Bone marrow (tissue), 2 donors: ENCODE measurements at places on chromosomes 7 and 10.

DNA sequence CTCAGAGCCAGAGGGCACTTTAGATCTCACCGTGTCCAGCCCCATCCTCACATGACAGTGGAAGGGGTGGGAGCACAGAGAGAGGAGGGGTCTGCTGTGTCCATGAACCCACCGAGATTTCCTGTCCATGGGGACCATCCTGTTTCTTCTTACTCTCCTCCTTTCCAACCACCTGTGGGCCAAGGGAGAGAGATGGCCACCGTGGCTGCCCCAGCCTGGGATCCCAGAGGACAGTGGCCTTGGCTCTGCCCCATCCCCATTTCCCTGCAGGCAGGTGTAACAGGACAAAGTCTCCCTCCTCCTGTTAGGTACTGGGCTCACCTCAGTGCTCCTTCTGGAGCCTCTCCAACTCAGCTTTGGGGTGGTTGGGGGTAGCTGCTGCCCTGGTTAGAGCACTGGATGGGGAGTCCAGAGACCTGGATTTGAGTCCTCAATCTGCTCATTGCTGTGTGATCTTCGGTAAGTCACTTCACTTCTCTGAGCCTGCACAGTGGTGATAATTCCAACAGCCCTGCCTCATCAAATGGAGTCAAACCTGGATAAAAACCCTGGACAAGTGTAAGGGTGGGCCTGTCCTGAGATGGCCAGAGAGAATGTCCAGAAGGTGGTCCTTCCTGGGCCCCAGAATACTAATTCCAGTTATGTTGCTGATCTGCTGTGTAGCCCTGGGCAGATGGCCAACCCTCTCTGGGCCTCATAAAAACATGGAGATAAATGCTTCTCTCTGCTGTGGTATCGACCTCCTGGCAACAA is 17.8 kb upstream of the PCBD1 start:
- no peak for DNase-seq

GRCh38 chr7:149125189-149125862 is 798 bp downstream of the ZNF425 start:
- peak; percentile 2 for DNase-seq

DNA sequence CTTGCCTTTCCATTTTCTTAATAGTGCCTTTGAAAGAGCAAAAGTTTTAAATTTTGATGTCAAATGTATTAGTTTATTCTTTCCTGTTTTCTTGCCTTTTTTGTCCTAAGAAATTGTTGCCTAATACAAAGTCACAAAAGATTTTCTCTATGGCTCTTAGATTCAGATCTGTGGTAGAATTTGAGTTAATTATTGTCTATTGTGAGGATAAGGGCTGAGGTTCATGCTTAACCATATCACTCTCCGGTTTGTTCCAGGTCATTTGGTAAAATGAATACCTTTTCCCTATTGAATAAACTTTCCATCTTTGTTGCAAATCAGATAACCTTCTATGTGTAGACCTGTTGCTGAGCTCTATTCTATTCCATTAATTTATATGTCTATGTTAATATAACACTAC is 96.0 kb downstream of the NOD1 start:
- DNase-seq, result no peak

GRCh38 chr10:6757158-6757557 is 177.1 kb upstream of the PRKCQ start:
- DNase-seq, result no peak

GRCh38 chr10:17023386-17024298 is 106.0 kb downstream of the CUBN start:
- peak; percentile 94 for DNase-seq

GRCh38 chr10:60125895-60126294 is 219.5 kb upstream of the CCDC6 start:
- no peak for DNase-seq

DNA sequence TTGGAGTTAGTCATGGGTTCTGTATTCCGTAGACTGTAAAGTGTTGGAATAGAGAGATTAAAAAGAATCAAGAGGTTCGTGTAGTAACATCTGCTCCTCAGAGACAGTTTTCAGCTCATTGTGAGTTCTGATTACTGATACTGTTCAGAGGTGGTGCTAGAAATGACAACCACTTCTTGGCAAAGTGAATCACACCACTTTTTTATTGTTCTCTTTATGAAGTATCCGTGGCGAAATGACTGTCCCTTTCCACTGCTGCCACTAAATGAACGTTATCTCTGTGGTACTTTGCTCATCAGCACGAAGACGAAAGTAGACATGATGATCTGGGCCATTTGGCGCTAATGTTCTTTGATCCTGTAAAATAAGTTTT is 860 bp downstream of the RPP30 start:
- DNase-seq, result no peak

- DNase-seq, result no peak
These were observed 15.3 kb upstream of the SUN1 start for GRCh38 chr7:816751-817671.

DNA sequence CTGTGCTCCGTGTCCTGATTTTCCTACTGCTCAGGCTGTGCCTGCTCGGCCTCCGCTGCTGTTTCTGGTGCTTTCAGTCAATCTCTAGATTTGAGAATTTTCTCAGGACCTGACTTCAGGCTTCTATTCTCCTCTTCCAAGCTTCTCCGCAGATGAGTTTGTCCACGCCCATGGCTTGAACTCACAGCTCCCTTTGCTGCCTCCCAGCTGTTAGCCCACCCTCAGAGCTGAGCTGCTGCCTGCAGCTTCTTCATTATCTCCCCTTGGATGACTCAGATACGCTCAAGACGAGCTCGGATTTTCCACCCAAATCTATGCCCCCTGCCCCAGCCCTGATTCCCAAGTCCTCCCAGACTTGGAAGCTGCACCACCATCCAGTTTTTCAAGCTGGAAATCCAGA is 104.7 kb downstream of the FGFR2 start:
- no peak for DNase-seq

DNA sequence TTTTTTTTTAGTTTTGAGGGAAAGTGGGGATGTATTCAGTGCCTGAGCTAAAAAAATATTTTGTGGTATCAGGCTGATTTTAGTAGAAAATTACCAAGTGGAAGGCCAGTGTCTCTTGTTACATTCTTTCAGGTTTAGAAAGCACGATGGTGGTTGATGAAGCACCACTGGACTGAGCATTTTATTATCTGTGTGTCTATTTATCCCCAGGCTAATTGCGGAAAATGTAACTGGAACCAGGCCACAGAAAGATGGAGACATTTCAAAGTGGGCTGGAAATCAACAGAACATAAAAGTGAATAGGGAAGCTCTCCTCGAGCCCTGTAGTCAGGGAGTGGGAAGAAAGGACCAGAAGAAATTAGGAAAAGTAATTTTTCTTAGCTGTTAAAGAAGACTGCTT is 261.0 kb downstream of the STK31 start:
- DNase-seq, result no peak

DNA sequence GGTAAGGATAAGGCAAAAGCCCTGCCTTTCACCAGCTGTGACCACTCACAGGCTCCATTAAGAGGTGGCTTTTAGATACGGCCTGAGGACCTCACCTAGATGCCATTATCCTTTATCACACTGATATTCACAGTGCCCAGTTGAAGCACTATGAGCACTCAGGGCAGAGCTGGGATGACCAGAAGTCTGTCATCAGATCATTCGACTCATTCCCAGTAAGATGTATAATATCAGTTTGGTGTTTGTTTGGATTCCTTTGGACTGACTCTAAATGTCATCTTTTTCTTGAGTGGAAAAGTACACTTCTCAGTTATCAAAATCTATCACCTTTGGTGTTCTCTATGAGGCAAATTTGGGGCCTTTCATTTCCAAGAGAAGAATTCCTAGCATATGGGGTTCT is 18.7 kb downstream of the CCDC136 start:
- DNase-seq, result no peak

GRCh38 chr7:28799619-28800018 is 158.5 kb downstream of the TRIL start:
- no peak for DNase-seq

GRCh38 chr7:18768256-18768655 is 272.7 kb downstream of the HDAC9 start:
- no peak for DNase-seq

DNA sequence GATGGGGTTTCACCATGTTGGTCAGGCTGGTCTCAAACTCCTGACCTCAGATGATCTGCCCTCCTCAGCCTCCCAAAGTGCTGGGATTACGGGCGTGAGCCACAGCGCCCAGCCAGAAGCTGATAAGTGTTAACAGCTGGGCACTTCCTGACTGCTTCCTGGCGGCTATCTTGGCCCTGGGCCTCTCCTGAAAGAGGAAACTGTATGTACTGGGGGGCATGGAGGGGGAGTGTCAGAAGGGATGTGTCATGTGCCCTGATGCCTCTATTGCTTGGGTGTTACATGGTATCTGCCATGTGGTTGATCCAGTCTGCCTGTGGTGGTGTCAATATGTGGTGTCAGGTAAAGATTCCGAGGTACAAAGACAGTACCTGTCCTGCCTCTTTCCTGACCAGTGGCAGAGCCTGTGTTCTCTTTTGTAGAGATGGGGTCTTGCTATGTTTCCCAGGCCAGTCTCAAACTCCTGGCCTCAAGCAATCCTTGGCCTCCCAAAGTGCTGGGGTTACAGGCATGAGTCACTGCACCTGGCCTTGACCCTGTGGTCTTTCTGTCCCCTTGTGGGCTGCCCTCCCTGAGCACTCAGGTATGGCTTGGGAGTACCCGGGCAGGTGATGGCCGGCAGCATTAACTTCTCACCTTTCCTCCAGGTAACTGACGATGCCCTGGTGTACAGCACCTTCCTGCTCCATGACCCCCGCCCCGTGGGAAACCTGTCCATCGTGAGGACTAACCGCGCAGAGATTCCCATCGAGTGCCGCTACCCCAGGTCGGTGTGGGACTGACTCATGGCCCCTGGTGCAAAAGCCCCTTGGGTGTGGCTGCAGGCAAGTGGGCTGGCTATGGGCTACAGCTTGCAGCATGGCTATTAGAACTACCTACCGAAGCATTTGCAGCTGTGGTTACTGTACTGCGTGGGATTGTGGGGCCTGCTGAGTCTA is 4.4 kb downstream of the ZP3 start:
- DNase-seq, result peak; percentile 46

DNA sequence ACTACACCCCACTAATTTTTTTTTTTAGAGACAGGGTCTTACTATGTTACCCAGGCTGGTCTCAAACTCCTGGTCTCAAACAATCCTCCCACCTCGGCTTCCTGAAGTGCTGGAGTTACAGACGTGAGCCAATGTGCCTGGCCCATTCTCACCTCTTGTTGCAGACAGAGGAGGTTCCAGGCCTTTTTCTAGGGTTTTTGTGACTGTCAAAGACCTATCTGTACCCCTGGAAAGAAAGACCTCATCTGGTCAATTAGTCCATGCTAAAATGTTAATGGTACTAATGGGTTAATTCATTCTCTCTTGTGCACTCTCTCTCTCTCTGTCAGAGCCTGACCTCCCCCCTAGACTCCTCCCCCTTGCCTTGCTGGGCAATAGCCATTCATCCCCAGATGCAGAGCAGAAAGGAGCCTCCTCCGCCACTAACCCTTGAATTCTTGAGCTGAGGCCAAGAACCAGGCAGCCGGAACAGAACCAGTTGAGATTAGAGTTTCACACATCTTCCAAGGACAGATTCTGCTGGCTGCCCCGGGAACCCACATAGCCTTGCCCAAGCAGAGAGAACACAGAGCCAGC is 209.7 kb downstream of the SKIDA1 start:
- no peak for DNase-seq

GRCh38 chr7:22666732-22667131 is 60.3 kb upstream of the IL6 start:
- DNase-seq, result no peak

DNA sequence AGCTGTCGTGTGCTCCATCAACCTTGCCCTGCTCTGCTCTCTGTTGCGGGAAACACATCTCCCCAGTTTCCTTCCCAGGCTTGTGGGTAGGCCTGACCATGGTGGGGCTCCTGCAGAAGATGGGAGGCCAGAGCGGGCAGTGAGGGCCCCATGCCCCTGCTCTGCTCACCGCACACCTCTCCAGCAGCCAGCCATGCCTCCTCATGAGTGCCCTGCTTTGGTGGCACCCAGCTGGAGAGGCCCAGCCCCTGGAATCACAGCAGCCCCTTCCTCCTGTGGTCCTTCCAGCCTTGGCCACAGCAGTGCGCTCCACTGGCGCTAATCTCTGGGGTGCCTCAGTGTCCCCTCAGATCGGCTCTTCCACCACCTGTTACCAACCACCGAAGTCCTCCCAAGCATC is 4.2 kb upstream of the OPN4 start:
- no peak for DNase-seq

DNA sequence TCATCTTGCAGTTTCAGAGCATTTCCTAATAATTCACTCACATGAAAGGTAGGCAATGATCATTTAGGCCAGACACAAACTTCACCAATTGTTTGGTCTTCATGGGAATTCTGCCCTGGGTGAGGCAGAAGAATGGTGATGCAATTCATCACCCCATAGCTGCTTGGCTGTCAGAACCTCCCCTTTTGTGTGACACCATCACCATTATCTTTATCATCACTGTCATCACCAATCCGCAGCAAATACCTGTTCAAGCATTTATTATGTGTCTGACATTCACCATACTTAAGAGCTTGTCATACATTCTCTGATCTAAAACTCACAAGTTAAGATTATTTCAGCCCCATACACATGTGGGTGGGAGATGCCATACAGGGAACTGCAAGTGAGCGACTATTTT is 799.5 kb upstream of the LRRN3 start:
- no peak for DNase-seq
